ENCODE measurements at places on chromosomes 7 and 10. TPM values are rescaled to one million over a fixed set of nuclear protein-coding genes. Genes with fewer than 3 reads are reported as not detected.

The ANKRD61 gene
- total RNA-seq, result 0.13 TPM

The TMEM273 gene
- total RNA-seq, result 0.13 TPM

The ELFN1 gene
- total RNA-seq, result not detected

The ZNF804B gene
- not detected for total RNA-seq

The CPA2 gene
- total RNA-seq, result not detected

The PTPN20 gene
- total RNA-seq, result 4.5 TPM

The CPA5 gene
- not detected for total RNA-seq

The ITPRID1 gene
- total RNA-seq, result not detected

The ADRB1 gene
- total RNA-seq, result not detected

The PANK1 gene
- 7.0 TPM for total RNA-seq

The OR2A12 gene
- not detected for total RNA-seq

The TFEC gene
- 0.13 TPM for total RNA-seq

The HOXA11 gene
- total RNA-seq, result 0.13 TPM

The SVIL gene
- 376 TPM for total RNA-seq

The CHRM2 gene
- 3.0 TPM for total RNA-seq

The SPDYE9 gene
- not detected for total RNA-seq

The SEPHS1 gene
- total RNA-seq, result 26.0 TPM

The GPRIN2 gene
- total RNA-seq, result not detected

The CALML5 gene
- not detected for total RNA-seq

The DKK1 gene
- total RNA-seq, result 134 TPM

The MNX1 gene
- total RNA-seq, result not detected

The MMP21 gene
- not detected for total RNA-seq

The EEPD1 gene
- 3.8 TPM for total RNA-seq

The DPYSL4 gene
- total RNA-seq, result 52.0 TPM

The ZNF487 gene
- 4.4 TPM for total RNA-seq

The GARS1 gene
- total RNA-seq, result 306 TPM

The LSM8 gene
- total RNA-seq, result 21.5 TPM

The COL26A1 gene
- total RNA-seq, result not detected

The AKR1C8 gene
- total RNA-seq, result not detected

The SMC3 gene
- total RNA-seq, result 21.4 TPM

The TRPV5 gene
- total RNA-seq, result not detected

The ZNF32 gene
- 19.4 TPM for total RNA-seq

The FAM25G gene
- not detected for total RNA-seq

The INPP5F gene
- 29.8 TPM for total RNA-seq

The SEMA3D gene
- 11.8 TPM for total RNA-seq

The PPP1R9A gene
- 0.78 TPM for total RNA-seq

The PKD2L1 gene
- total RNA-seq, result not detected

The LIPF gene
- not detected for total RNA-seq

The METTL27 gene
- total RNA-seq, result 1.9 TPM

The KLF14 gene
- total RNA-seq, result not detected

The KCP gene
- total RNA-seq, result 0.69 TPM

The CLCN1 gene
- 0.07 TPM for total RNA-seq

The MICU1 gene
- 54.5 TPM for total RNA-seq

The KCNH2 gene
- total RNA-seq, result 0.79 TPM

The ZKSCAN1 gene
- total RNA-seq, result 50.1 TPM

The AKR1C3 gene
- 74.1 TPM for total RNA-seq

The ASB4 gene
- not detected for total RNA-seq

The SLC4A2 gene
- total RNA-seq, result 88.2 TPM

The OPN4 gene
- total RNA-seq, result not detected

The DGKI gene
- total RNA-seq, result 12.7 TPM

The GRM3 gene
- not detected for total RNA-seq

The IGF2BP3 gene
- total RNA-seq, result 77.8 TPM

The UNCX gene
- total RNA-seq, result not detected

The WNT8B gene
- total RNA-seq, result not detected

The EVX1 gene
- total RNA-seq, result not detected

The SLC13A1 gene
- not detected for total RNA-seq

Data from smooth muscle cell of the pulmonary artery (primary cell).